Stimulated activated CD8-positive, alpha-beta memory T cell treated with anti-CD3 and anti-CD28 coated beads, Interleukin-4, amount 100 ng/mL, for 1 hour (primary cell): ENCODE measurements at places on chromosomes 11 and 22.

GRCh38 chr22:19877626-19878339 lies 23.1 kb upstream of the GNB1L start:
- DNase-seq, result no peak

- DNase-seq, result no peak
These were observed 1.6 kb downstream of the IPO7 start for GRCh38 chr11:9386086-9386485.

- DNase-seq, result no peak
These were observed 37.2 kb downstream of the IGSF9B start for GRCh38 chr11:133919330-133920108.

- DNase-seq, result no peak
These were observed 49.8 kb downstream of the NAT10 start for GRCh38 chr11:34155057-34155756.

DNA sequence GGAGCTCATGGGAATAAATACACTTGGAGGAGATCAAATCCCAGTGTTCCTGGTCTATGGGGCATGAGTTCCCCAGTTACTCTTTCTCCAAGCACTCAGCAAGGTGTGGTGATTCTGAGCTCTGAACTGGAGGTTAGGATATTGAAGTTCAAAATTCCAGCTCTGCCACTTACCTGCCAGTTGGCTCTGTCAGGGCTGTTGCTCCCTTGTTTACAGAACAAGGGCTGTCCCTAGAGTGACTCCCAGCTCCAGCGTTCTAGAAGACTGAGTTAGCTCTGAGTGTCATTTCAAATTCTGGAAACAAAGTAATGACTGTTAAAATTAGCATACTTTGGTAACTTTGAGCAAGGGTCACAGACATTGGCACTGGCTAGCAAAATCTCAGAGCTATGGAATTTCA lies 69.7 kb upstream of the ZBED5 start:
- DNase-seq, result no peak

- no peak for DNase-seq
These were observed 76.2 kb upstream of the TOP3B start for GRCh38 chr22:22058633-22059290.

GRCh38 chr11:8768625-8769333 lies 86.2 kb downstream of the RPL27A start:
- DNase-seq, result no peak

DNA sequence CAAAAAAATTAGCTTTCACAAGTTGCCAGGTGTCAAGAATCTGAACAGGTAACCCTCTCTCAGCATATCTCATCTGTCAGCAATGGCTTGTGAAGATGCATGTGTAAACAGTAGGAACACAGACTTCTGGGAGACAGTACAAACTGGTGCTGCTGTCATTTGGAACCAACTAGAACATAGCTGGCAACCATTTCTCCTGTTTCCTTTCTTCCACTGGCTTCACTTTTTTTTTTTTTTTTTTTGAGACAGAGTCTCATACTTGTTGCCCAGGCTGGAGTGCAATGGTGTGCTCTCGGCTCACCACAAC lies 2.1 kb upstream of the PIK3C2A start:
- no peak for DNase-seq

DNA sequence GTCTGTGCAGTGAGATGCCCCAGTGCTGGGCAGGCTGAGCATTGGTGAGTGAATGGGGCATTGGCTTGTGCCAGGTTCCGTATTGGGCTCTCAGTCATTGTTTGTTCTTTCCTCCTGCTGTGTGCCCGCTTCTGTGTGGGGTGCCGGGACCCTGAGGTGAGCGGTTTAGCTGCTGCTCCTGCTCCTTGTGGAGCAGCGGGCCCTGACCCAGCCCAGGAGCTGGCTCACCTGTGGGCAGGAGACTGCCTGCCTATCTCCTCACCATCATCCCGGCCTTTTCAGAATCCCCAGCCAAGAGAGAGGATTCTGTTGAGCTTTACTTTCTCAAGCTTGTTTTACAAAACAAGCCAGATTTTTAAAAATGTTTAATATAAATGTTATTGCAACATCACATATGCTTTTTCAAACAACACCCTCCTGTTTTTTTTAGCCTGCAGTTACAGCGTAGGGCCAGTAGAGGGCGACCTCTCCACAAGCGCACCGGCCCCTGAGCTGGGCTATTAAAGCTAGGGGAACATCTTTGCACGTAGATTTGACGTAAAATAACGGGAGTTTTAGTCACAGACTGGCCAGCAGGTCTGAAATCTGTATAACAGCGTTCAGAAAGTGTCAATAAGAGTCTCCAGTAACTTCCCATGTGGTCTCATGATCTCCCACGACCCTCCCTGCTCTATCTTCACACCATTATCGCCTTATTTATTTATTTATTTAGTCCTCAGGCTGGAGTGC lies 25.1 kb upstream of the RELT start:
- DNase-seq, result no peak
